ENCODE measurements at places on chromosomes 13 and 19. TPM values are rescaled to one million over a fixed set of nuclear protein-coding genes. Genes with fewer than 3 reads are reported as not detected.

- DNase-seq: no peak
These were observed 822 bp upstream of the ZNF274 start for GRCh38 chr19:58181902-58182576.

- no peak for DNase-seq
These were observed 77.1 kb downstream of the GGACT start for GRCh38 chr13:100511466-100511865.

Gene KCNC3
- 1.7 TPM for total RNA-seq

DNA sequence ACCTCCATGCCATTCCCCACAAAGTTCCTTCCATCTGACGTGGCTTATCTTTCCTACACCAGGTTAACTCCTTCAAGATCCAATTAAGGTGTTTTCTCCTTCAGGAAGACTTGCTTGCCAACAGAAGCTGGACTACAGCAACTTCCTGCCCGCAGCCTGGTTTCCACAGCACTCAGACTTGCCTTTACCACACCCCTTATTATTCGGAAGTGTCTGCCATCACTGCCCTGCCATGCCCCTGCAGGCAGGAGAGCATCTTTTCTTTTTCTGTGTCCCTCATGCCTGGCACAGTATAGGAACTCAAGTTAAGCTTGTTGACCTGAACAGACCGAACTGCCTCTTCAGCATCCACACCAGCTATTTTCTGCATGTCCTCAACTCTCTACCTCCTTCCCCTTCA lies 168.0 kb downstream of the FOXO1 start:
- DNase-seq: no peak

DNA sequence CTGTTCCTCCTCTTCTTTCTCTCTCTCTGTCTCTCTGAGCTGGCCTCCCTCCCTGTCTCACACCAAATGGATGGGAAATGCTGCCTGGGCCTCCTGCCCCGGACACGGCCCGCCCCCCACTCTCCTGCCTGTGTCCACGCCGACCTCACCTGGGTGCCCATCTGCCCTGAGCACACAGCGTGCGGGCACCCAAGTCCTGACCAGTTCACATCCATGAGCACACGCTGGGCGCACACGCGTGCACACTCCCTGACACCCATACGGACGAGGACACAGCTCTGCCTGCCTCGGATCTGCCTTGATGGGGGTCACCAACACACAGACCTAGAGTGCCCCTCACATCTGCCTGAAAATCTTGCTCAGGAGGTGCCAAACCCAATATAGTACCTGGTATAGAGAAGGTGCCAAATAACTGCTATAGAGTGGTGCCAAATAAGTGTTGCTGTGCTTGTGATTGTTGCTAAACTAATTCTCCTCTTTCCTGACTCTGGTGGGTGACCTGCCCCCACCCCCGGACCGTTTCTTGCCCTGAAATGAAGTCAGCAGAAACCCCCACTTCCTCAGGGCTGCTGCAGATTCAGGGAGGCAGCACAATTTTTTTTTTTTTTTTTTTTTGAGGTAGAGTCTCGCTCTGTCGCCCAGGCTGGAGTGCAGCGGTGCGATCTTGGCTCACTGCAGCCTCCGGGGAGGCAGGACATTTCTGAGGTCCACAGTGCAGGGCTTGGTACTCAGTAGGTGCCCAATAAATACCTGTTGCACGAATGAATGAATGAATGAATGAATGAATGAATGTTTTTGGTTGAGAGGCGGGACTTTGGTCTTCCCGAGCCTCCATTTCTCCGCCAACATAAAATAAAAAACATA lies 4.6 kb downstream of the NFIC start:
- DNase-seq: peak; percentile 52

- DNase-seq: no peak
These were observed 8.4 kb upstream of the HTR2A start for GRCh38 chr13:46905249-46905648.

DNA sequence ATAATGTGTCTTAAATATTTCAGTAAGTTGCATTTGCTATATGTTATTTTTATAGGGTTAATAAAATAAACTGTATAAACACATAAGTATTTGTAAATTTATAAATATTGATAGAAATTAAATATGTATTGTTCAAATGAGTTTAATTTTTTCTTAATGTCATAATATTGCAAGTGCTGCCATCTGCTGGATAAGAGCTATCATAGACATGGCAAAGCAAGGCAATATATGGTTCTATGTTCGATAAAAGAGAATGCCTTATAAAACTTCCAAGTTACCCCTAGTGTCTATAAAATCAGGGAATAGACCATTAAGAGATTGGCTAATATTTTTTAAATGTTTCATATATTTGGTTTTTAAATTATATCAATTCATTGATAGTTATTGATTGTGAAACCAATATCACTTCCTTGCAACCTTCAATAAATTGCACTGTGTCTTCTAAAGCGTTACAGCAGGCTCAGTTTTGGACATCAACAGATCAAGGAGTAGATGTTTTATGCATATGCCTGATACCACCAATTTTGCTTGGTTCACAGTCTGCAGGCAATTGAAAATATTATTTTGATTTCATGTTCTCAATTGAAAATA lies 29.0 kb upstream of the SLITRK6 start:
- DNase-seq: no peak

DNA sequence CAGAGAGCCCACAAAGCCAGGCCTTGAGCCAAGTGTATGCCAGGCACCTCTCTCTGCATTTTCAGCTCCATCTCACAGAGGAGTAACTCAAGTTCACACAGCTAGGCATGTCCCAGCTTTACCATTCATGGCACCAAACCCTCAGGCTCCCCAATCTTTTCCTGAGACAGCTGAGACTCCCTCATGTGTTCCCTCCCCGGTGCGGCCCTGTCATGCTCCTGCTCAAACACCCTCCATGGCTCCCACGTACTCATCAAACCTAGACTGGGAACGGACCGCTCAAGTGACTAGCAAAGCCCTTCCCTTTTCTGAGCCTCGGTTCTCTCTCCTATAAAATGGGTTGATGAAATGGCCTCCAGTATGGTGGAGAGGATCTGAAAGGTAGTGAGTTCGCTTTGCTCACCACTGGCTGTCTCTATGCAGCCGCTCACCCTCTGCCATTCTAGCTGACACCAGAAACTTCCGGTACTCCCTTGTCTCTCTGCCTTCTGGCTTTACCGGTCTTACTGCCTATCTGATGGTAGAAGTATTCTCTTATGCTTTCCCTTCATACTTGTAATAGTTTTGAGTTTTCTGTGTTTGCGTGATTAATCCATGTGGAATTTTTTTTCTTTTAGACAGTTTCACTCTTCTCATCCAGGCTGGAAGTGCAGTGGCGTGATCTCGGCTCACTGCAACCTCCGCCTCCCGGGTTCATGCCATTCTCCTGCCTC lies 7.8 kb upstream of the SLC44A2 start:
- DNase-seq: no peak

- DNase-seq: no peak
These were observed 13.8 kb downstream of the FGF21 start for GRCh38 chr19:48768994-48769713.

Gene KLHL1
- not detected for total RNA-seq

GRCh38 chr19:53422551-53422950 lies 9.2 kb upstream of the ZNF761 start:
- DNase-seq: no peak

DNA sequence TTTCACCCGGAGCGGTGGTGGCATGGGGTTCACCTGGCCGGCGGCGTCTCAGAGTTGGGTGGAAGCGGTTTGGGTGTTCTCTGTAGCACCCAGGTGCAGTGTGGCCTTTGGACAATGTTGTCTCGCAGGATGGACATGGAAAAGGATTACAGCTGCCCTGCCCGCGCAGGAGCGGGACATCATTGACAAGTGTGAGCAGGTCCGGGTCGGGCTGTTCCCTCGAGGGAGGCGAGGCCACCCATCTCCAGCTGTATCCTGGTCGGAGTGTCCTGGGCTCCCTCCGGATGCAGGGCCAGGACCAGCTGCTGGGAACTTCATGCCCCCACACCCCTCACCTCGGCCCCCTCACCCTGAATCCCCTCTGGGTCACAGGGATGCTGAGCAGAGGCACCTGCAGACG lies 7.8 kb upstream of the ZNF14 start:
- DNase-seq: no peak

- no peak for DNase-seq
These were observed 328.6 kb downstream of the SLITRK5 start for GRCh38 chr13:87999788-88000187.

GRCh38 chr19:34222386-34222785 lies 32.0 kb upstream of the GARRE1 start:
- DNase-seq: no peak

- DNase-seq: no peak
These were observed 26.5 kb downstream of the MPND start for GRCh38 chr19:4369888-4370260.

DNA sequence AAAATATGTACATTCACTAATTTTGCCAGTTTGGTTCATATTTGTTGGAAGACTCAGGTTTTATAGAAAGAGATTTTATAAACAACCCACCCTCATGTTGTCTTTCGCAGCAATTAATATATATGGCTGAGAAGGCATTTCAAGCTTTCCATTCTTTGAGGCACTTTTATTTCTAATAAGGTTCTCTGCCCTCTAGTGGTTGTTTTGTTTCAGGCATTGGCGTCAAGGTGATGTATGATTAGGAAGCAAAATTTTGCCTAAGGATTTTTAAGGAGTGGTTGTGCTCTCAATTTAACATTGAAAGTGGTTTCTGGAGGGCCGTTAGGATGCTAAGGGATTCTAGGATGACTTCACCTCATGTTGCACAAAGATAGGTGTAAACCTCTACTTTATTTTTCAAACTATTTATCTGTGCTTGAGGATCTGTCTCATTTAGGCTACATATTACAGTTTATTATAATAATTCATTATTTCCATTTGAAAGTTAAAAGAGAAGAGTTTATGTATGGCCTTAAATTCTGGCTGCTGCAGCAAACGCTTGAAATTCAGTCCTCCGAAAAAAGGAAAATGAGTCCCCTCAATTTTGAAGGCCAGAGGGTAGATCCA lies 35.9 kb downstream of the OXGR1 start:
- DNase-seq: no peak

Data from Right ventricle myocardium inferior (tissue), 1 donor.